ENCODE measurements at places on chromosomes 2 and 18. TPM values are rescaled to one million over a fixed set of nuclear protein-coding genes. Genes with fewer than 3 reads are reported as not detected.

GRCh38 chr2:203535784-203536585 lies 884 bp upstream of the RAPH1 start:
- DNase-seq: no peak

GRCh38 chr2:46939626-46940359 lies 24.2 kb upstream of the MCFD2 start:
- no peak for DNase-seq

DNA sequence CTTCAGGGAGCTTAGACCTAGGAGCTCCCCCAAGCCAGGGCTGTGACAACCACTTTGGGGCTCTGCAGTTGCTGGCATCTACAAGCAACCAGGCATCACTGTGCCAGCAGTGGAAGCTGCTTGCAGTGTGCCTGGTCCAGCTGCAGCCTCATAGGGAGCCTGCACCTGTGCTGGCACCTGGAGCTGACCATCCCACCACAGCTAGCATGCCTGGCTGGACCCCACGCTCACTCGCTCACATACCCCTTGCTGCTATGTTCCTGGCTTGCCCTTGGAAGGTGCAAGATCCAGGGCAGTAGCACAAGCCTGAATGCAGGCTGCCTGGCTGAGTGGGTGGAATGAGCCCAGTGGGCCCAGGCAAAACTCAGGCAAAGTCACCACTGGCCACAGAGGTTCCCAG lies 82.5 kb downstream of the ZNF804A start:
- no peak for DNase-seq

- DNase-seq: no peak
These were observed 54.9 kb upstream of the MYO3B start for GRCh38 chr2:170122883-170123547.

- DNase-seq: no peak
These were observed 12.2 kb downstream of the METAP1D start for GRCh38 chr2:172011812-172012575.

- DNase-seq: no peak
These were observed 9.4 kb upstream of the NEURL3 start for GRCh38 chr2:96514521-96514920.

DNA sequence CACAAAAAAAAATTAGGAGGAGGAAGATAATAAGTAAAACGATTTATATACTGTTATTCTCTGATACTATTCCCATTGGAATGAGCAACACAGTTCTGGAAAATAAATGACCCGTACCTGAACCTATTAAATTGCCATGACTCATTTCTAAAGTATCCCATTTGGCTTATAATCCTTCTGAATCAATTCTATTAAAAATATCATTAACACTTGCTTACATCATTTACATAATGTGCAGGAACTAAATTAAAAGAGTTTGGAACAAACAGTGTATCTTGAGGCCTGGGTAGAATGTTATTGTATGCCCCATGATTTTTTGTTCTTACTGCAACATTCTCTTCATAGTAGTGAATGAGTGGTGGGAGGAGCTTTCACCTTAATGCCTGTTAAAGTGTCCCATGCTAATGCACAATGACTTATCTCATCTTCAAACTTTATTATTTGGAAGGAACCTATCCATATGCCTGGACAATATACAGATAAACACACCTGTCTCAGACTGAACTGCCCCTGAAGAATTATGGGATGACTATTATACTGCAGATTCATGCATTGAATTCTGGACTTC lies 549.9 kb upstream of the ACVR2A start:
- no peak for DNase-seq

DNA sequence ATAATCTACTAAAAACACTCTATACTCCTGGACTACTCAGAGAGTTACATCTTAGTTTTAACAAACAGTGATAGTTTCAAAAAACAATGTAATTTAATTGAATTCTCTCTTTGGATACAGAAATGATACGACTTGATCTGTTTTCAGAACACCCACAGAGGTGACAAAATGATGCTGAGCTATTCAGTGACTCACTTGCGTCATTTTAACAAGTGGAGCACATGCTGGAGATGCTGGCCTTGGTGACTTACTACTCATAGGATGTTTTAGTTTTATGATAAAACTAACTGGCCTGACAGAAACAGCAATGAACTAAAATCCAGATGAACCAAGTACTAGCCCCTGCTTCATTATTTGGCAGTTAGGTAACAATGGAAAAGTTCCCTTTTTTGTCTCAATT lies 101.3 kb upstream of the ITGB6 start:
- no peak for DNase-seq

DNA sequence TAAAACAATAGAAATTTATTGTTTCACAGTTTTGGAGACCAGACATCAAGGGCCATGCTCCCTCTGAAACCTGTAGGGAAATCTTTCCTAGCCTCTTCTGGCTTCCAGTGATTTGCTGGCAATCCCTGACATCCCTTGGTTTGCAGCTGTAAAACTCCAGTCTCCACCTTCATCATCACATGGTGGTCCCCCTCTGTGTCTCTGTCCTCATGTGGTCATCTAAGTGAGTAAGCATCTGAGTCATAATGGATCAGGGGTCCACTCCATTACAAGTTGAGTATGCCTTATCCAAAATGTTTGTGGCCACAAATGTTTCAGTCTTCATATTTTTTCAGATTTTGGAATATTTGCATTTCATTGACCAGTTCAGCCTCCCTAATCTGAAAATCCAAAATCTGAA lies 5.6 kb upstream of the SGPP2 start:
- no peak for DNase-seq

DNA sequence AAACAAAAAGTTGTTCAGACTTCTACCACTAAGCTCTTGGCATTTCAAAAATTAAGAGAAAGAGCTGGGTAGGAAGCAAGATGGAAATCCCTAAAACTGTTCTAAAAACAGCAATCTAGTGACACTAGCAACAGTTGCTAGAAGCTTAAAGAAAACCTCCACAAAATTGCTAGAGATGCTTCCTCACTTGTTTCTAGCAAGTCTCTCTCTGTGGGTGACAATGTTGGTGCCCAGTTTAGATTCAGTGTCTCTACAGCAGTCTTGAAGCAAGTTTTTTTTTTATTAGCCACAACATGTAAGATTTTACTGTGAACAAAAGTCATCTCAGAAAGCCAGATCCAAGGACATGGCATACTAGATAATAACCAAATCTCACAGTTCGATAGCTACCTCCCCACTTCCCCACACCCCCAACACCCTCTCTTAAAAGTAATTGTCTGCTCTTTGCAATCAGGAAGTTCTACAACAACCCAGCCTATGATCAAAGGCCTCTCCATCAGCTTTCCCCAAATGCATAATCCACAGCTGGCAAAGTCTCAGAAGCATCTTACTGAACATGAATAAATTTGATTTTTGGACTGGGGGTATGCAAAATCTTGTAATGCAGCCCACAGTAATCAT lies 70.0 kb downstream of the ANKRD44 start:
- DNase-seq: no peak

The CFC1 gene
- total RNA-seq: 1.2 TPM

The CLEC4F gene
- 0.23 TPM for total RNA-seq

The PLGLB1 gene
- total RNA-seq: 1.1 TPM

The UGT1A5 gene
- not detected for total RNA-seq

The AQP12A gene
- not detected for total RNA-seq

The LRP1B gene
- 1.4 TPM for total RNA-seq
